ENCODE measurements at places on chromosomes 16 and 17.

- no peak for DNase-seq
Observed at GRCh38 chr17:82823004-82823403, 16.8 kb downstream of the ZNF750 start.

- DNase-seq, result no peak
Observed at GRCh38 chr17:42819939-42820535, 4.0 kb downstream of the BECN1 start.

GRCh38 chr16:80606221-80606766 lies 65.5 kb downstream of the DYNLRB2 start:
- no peak for DNase-seq

GRCh38 chr17:39929646-39930407 lies 2.3 kb downstream of the LRRC3C start:
- DNase-seq, result no peak

DNA sequence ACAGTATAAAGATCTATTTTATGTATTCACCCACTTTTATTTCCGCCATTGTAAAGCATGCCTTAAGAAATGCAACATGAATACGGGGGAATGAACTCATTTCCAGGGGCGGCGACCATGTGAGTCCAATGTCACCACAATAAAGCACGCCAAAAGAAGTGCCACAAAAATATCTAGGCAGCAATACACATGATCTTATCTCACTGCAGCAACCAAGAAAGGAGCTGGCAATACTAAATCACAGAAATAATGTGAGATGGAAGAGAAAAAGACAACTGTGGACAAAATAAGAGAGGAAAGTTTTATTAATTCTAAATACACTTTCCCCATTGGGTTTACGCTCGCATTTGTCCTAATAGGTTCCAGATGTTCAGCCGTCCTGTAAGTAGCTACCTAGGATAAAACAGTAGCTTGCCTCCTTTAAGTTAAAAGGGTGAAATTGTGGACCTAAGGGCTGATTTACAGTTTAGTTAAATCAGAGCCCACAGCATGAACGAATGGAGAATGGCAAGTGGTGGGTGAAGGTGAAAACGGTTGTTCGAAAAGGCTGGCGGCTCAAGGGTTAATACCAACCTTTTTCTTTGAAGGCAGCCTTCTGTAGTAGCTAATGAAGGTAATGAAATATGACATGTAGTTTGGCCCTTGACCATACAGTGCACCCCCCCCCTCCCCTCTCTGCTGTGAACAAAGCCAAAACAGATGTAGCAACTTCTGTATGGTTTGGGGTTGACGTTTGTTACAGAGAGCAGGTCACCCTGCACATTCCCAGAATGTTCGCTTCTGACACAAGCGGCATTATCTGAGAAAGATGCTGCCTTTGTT lies 504.2 kb upstream of the PSMD7 start:
- no peak for DNase-seq

DNA sequence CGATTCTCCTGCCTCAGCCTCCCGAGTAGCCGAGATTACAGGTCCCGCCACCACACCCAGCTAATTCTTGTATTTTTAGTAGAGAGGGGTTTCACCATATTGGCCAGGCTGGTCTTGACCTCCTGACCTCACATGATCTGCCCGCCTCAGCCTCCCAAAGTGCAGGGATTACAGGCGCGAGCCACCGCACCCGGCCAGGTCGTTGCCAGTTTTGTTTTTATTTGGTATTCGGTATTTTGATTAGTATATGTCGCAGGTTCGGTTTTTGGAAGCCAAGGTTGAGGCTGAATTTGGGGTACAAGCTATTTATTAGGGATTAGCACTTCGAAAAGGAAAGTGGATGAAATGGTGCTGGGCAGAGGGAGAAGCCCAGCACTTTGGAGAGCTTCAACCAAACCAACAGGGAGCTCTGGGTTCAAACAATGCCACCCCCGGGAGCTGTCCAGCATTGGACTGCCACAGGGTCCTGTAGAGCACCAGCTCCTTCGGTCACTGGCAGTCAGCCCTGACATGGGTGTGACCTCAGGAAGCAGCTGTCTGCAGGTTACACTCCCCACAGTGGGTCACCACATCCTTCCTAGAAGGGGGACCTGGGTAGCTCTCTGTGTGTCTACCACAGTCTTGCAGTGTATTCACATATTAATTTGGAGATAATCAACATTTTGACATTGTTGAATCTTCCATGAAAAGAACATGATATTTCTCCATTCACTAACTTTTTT lies 1.5 kb upstream of the CLEC10A start:
- DNase-seq, result no peak

- no peak for DNase-seq
Observed at GRCh38 chr17:6571452-6571781, 15.1 kb upstream of the PITPNM3 start.

GRCh38 chr17:4584101-4584916 lies at the start of gene SMTNL2:
TSS of gene SMTNL2 (plus strand) at chr17:4584529. CDS start at chr17:4584606, 77 bp downstream.
- DNase-seq, result no peak

- no peak for DNase-seq
Observed at GRCh38 chr17:81337476-81337879, 42.4 kb upstream of the SLC38A10 start.

- no peak for DNase-seq
Observed at GRCh38 chr17:37399265-37399803, 7.3 kb downstream of the ACACA start.

- DNase-seq, result no peak
Observed at GRCh38 chr16:149024-149660, 3.3 kb upstream of the HBZ start.

GRCh38 chr16:17845031-17845430 lies 374.3 kb upstream of the XYLT1 start:
- DNase-seq, result no peak

GRCh38 chr17:46952115-46952514 lies 26.9 kb downstream of the RPRML start:
- no peak for DNase-seq

DNA sequence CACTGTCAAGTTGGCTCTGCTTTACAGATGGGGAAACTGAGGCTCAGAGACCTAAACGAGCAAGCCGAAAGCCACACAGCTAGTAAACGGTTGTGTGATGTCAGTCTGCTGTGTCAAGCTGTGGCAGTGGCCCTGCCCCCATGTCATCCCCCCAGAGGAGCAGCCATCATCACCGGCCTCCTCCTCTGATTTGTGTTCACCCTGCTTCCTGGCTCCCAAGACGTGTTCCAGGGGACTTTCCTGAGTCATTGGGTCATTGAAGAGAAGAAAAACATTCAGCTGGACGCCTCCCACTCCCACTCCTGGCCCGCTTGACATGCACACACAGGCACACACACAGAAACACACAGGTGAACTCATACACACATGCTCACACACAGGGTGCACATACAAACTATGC lies 54.0 kb upstream of the CIBAR2 start:
- DNase-seq, result no peak

Measured in NCI-H187 treated with DMSO at 0.1 percent for 48 hours (cell line).